HepG2 (cell line): ENCODE measurements at places on chromosomes 1 and 21.

DNA sequence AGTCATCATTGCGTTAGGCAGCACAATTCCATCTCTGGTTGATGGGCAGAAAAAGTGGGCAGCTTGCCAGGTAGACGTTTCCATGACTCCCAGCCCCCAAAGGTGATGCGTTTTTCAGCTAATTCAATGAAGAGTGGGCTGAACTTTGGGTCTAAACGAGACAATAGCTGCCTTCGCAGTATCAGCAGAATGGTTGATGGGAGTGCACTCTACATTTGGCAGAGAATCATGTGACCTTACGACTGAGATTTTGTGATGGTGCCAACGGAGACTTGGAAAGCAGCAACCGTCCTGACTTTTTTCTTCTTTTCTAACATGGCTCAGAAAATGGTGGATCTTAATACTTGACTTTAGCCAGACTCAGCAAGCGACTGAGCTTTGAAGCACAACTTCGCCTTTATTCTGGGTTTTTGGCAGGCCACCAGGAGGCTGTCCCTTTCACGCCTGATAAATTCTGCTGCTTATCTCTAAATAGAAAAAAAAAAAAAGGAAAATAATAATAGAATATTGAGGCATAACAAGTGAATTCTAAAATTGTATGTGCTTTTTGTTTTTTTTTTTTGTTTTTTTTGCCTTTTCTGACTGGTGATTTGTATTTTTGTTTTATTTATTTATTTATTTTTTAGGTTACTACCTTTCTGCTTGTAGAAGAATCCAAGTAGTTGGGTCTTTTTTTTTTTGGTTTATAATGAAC, 804.8 kb downstream of the USP25 start:
- DNase-seq = no peak
- no peak overlapping the region for H3K27ac ChIP-seq
- no peaks in the 10 kb centered on the region for H3K4me1 ChIP-seq
- no peaks in the 10 kb centered on the region for H3K27me3 ChIP-seq
- H3K36me3 ChIP-seq = no peaks in the 10 kb centered on the region

DNA sequence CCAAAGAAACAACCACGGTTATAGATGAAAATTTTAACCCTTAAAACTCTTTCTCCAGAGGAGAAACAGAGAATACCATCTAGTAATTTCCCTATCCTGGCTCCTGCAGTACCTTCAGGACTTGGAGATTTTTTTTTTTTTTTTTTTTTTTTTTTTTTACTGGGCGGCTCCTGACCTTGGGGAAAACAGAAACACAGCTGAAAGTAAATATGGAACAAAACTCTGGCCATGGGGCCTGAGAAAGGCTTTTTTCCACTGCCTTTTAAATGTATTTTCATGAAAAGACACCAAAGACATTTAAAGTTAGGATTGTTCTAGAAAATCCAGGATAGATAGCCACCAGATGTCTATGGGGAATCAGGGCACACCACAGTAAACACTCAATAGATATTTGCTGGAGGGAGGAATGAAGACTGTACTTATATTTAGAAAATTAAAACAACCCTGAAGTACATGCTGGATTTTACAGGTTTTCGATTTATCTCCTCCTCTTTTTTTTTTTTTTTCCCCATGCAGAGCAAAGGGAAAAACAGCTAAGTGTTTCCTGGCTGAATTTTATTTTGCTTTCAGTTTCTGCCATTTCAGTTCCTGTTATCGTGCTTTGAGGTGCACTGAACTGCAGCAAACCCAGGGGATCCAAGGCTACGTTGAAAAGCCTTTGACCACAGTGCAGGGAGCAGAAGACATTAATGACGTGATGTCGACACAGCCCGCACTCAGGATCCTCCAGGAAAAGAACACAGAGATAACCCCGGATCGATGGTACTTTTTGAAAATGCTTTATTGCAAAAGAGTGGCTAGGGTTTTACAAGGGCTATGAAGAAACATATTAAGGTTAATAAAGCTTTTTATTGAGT, 35.7 kb upstream of the CNN3 start:
- peak overlapping the region; percentile 96 for H3K27ac ChIP-seq
- no peaks in the 10 kb centered on the region for H3K36me3 ChIP-seq
- no peaks in the 10 kb centered on the region for H3K27me3 ChIP-seq
- H3K4me3 ChIP-seq = peak overlapping the region; percentile 42

DNA sequence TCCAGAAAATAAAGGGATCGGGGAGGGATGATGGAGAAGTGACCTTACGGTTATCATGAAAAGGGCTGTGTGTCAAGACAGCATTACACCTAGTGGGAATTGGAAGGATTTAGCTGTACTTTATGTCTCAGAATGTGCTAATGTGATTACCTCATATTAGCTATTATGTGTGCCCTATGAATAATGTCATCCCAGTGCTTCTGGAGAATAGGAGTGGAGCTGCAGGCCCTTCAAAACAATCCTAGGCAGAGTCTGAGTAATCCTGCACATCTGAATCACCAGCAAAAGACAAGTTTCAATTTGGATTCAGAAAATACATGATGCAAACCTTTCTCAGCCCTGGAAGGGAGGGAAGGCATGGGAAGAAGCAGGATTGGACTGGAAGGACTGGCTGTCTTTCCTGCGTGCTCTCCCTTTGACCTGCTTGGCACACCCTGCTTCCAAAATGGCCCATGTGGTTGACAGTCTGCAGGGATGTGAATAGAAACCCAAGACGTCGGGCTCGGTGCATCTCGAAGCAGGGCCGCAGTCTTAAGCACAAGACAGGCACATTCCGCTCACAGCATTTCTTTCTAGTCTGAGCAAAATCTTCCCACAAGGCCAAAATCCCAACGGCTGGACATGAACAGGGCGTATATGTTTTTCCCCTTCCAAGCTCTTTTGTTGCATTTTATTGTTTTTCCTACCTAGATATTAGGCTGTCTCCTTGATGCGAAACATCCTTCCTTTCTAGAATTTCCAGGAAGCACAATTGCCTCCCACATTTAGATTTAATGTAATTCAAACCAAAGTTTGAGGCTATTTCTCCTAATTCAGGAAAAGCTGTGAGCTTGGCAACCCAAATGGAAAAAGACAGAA, 54.3 kb upstream of the TARBP1 start:
- no peaks in the 10 kb centered on the region for H3K27me3 ChIP-seq
- no peak overlapping the region for H3K27ac ChIP-seq
- H3K4me3 ChIP-seq = no peak overlapping the region
- peaks cover 76% of the 10 kb centered on the region for H3K4me1 ChIP-seq

- H3K36me3 ChIP-seq = no peaks in the 10 kb centered on the region
- no peak for DNase-seq
- no peaks in the 10 kb centered on the region for H3K4me1 ChIP-seq
- no peak overlapping the region for H3K4me3 ChIP-seq
These were observed 260.0 kb upstream of the AJAP1 start for GRCh38 chr1:4394366-4394765.

GRCh38 chr1:200907611-200908097, 13.0 kb downstream of the INAVA start:
- H3K4me3 ChIP-seq = no peak overlapping the region
- DNase-seq = peak; percentile 90
- no peak overlapping the region for H3K27ac ChIP-seq
- no peaks in the 10 kb centered on the region for H3K27me3 ChIP-seq

GRCh38 chr1:198619375-198620140, 19.3 kb upstream of the PTPRC start:
- H3K4me3 ChIP-seq = no peak overlapping the region
- no peaks in the 10 kb centered on the region for H3K36me3 ChIP-seq
- no peak overlapping the region for H3K27ac ChIP-seq
- DNase-seq = no peak
- H3K4me1 ChIP-seq = no peaks in the 10 kb centered on the region
- H3K27me3 ChIP-seq = no peaks in the 10 kb centered on the region

GRCh38 chr21:45461369-45461750, 56.4 kb downstream of the COL18A1 start:
- H3K4me1 ChIP-seq = peaks cover 58% of the 10 kb centered on the region
- peak overlapping the region; percentile 64 for H3K27ac ChIP-seq
- no peaks in the 10 kb centered on the region for H3K27me3 ChIP-seq
- H3K4me3 ChIP-seq = no peak overlapping the region
- H3K36me3 ChIP-seq = peaks cover 17% of the 10 kb centered on the region; the same call in 2 of the 3 replicates

GRCh38 chr1:3651930-3652547, at the start of gene TP73:
Gene TP73, plus strand, starts transcription at chr1:3652516. Its CDS starts 29,850 bp downstream, at chr1:3682366.
- H3K27ac ChIP-seq = peak within 1 kb of the TSS; percentile 46
- peaks cover 2% of the 10 kb centered on the region; the same call in 1 of the 2 replicates for H3K27me3 ChIP-seq
- peaks cover 25% of the 10 kb centered on the region for H3K4me1 ChIP-seq
- H3K36me3 ChIP-seq = no peaks in the 10 kb centered on the region

GRCh38 chr1:30378991-30379581, 344.3 kb downstream of the MATN1 start:
- DNase-seq = peak; percentile 18
- no peak overlapping the region for H3K27ac ChIP-seq
- no peaks in the 10 kb centered on the region for H3K36me3 ChIP-seq

DNA sequence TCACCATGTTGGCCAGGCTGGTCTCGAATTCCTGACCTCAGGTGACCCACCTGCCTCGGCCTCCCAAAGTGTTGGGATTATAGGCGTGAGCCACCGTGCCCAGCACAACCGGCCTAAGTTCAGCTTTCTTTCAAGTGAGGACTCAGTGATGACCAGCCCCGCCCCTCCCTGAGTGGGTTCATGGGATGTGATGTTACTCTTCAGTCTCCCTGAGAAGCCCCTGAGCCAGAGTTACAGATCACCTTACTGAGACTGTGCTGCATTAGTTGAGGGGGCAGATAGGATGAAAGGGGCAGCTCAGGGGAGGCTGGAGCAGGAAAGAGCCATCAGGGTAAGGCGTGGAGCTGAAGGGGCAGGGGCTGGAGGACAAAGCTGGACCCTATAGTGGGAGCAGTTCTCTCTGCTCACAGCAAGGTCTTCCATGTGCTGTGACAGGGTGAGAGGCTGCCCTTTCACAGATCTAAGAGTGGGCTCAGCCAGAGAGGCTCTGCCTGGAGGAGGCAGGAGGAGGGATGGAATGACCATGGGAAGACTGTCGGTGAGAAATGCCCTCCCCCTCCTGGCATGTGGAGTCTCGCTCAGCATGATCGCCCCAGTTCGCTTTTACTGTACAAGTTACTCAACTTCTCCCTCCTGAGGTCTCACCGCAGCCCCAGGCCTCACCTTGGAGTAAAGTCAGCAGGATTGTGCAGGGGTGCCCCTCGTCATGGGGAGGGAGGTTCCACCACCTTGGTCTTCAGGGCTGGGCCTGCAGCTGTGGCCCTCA, 13.4 kb downstream of the SH2D2A start:
- no peaks in the 10 kb centered on the region for H3K4me1 ChIP-seq
- peaks cover 26% of the 10 kb centered on the region; the same call in 2 of the 3 replicates for H3K36me3 ChIP-seq
- H3K27me3 ChIP-seq = no peaks in the 10 kb centered on the region
- no peak overlapping the region for H3K4me3 ChIP-seq
- H3K27ac ChIP-seq = no peak overlapping the region
- no peak for DNase-seq

DNA sequence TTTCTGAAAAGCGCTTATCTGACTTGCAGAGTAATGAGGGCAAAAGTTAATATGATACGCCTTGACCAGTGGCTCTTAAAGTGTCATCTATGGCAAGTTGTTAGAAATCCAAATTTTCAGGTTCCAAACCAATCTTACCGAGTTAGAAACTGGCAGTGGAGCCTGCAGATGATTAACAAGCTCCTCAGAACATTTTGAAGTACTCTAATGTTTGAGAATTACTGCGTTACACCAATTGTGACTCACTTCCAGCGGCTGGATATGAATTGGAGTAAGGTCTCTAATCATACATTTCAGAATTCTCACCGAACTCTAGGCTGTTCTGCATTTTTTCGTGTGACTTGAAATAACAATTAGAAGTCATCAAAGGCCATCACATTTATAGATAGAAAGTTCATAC, 73.5 kb upstream of the TMPRSS15 start:
- H3K36me3 ChIP-seq = no peaks in the 10 kb centered on the region
- DNase-seq = no peak
- no peaks in the 10 kb centered on the region for H3K4me1 ChIP-seq
- H3K27ac ChIP-seq = no peak overlapping the region

GRCh38 chr1:2047749-2048729, 2.2 kb upstream of the PRKCZ start:
- peak overlapping the region; percentile 47 for H3K4me3 ChIP-seq
- no peak for DNase-seq
- H3K4me1 ChIP-seq = peaks cover 78% of the 10 kb centered on the region
- 0 out of 3 replicates have a peak, but pooled peaks cover 15% of the 10 kb centered on the region for H3K27me3 ChIP-seq
- H3K27ac ChIP-seq = peak overlapping the region; percentile 76
- no peaks in the 10 kb centered on the region for H3K36me3 ChIP-seq

- H3K36me3 ChIP-seq = no peaks in the 10 kb centered on the region
- no peak overlapping the region for H3K4me3 ChIP-seq
- peaks cover 5% of the 10 kb centered on the region for H3K27me3 ChIP-seq
- no peak overlapping the region for H3K27ac ChIP-seq
- H3K4me1 ChIP-seq = no peaks in the 10 kb centered on the region
- DNase-seq = no peak
These were observed 88.1 kb downstream of the DMRTB1 start for GRCh38 chr1:53547231-53547790.

DNA sequence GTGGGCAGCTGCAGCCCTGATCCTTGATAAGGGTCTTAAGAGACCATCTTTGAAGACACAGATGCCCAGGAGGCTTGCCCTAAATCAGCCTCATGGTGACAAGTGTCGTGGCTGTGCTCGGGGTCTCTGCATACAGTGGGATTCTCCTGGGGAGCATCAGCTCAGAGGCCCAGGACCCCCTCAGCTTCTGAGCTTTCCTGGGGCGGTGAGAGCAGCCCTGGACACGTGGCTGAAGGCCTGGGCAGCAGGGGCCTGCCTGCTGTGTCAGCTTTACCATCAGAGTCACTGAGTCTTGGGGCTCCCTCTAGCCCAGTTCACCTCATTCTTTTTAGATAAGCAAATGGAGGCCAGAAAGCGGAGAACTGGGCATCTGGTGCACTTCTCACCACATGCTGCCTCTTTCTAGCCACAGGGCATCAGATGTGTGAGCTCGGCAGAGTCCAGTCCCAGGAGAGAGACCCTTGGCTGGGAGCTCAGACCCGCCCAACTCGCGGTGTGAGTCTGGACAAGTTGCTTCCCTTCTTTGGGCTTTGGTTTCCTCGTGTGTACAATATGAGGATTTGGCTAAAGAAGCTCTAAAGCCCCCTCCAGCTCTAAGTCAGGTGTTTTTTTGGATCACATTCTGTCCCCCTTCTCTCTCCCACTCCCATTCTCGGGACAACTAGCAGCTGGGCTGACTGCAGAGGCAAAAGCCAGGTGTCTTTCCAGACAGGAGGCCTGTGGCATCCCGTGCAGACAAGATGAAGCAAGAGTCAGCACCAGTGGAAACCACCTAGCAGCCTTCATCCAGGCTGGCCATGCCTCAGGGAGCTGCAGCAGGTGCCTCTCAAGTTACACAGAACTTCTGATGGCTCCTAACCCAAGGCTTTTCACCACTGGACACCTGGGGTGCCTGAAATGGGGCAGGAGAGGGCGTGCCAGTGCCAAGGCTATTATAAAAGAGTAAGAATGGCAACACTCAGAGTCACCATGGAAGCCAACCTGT, 119.1 kb downstream of the KCNN3 start:
- H3K4me3 ChIP-seq = no peak overlapping the region
- DNase-seq = no peak
- H3K27ac ChIP-seq = no peak overlapping the region
- no peaks in the 10 kb centered on the region for H3K4me1 ChIP-seq

GRCh38 chr1:54581621-54582035, 33.6 kb downstream of the ACOT11 start:
- no peaks in the 10 kb centered on the region for H3K36me3 ChIP-seq
- H3K27ac ChIP-seq = no peak overlapping the region
- H3K27me3 ChIP-seq = no peaks in the 10 kb centered on the region
